Iris pigment epithelial cell (primary cell): ENCODE measurements at places on chromosomes 13 and 19.

DNA sequence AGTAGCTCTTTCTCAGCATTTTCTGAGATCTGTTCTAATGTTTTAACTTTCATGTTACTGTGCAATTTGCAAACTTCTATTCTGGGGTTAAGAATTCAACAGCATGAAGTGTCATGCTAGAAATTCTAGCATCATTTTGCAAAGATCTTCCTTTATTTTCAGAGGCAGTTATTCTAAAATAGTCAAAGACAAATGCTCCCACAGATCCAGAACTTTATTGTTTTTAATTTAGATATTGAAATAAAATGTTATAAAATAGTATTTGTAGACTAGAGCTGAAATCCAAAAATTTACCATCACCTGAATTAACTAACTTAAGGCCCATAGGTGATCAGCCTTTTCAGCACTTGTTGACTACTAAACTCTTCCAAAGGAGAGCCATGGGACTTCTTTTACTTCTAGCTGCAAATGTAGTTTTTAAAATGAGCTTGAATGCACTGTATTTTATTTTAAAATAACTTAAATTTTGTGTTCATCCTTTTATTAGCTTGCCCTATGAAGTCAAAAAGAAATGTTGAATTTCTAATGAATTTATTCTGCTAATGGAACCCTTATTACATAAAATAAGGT lies 3.2 kb downstream of the MAB21L1 start:
- no peak for DNase-seq

DNA sequence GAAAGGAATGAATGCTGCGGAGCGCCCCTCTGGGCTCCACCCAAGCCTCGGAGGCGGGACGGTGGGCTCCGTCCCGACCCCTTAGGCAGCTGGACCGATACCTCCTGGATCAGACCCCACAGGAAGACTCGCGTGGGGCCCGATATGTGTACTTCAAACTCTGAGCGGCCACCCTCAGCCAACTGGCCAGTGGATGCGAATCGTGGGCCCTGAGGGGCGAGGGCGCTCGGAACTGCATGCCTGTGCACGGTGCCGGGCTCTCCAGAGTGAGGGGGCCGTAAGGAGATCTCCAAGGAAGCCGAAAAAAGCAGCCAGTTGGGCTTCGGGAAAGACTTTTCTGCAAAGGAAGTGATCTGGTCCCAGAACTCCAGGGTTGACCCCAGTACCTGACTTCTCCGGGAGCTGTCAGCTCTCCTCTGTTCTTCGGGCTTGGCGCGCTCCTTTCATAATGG lies 8.6 kb downstream of the PDX1 start:
- no peak for DNase-seq

GRCh38 chr19:5017235-5017634 lies 48.3 kb downstream of the KDM4B start:
- peak; percentile 26 for DNase-seq

DNA sequence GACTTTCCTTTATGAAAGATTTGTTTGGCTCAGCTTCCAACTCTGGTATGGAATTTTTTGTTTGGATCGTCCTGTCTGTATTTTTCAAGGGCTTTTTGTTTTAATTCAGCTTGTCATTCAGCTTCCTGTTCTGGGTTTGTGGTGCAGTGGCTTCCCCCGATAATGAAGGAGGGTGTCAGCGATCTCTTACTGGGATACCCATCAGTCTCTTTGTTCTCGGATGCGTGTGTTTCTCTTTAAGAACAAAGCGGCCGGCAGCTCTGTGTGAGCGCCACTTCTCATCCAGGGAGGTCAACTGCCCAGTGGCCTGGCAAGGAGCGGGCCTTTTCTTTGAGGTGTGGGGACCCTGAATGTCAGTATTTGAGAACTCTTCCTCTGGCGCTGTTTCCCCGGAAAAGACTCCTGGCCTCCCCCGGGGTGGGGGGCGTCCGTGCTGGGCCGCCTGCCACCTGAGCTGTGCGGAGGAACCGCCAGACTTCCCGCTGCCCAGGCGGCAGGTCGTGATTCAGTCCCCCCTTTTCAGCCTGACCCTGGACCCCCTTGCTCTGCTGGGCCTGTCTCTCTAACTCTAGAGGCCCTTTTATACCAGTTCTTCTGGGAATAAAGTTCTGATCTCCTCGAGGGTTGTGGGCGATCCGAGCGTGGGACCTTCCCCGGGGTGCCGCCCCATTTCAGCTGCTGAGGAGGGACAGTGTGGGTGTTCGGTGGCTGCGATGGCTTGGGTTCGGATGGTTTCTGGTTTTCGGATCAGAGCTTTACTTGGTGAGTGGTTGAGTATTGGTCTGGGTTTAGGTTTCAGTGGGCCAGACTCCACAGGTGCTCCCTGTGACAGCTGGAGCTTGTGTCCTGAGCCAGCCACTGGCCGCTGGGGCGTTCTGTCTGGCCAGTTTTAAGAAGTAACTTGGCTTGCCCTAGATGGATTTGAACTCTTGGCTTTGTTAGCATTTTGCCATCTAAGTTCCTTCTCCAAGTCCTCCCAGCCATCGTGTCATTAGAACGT lies 3.4 kb downstream of the SF3A2 start:
- DNase-seq, result peak; percentile 61

DNA sequence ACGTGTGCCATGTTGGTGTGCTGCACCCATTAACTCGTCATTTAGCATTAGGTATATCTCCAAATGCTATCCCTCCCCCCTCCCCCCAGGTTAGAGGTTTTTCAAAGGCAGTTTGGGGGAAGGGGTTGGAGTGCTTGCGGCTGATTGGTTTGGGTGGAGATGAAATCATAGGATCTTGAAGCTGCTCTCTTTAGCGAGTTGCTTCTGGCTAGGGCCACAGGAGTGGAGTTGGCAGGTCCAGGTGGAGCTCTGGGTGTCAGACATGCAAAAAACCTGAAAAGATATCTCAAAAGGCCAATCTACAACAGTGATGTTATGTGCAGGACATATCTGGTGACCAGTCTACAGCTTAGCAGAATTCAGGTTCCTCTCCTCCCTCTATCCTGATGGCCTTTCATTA lies 32.6 kb upstream of the CXCL17 start:
- DNase-seq, result no peak

- DNase-seq, result no peak
These were observed 106.3 kb downstream of the ZAR1L start for GRCh38 chr13:32208860-32209259.

DNA sequence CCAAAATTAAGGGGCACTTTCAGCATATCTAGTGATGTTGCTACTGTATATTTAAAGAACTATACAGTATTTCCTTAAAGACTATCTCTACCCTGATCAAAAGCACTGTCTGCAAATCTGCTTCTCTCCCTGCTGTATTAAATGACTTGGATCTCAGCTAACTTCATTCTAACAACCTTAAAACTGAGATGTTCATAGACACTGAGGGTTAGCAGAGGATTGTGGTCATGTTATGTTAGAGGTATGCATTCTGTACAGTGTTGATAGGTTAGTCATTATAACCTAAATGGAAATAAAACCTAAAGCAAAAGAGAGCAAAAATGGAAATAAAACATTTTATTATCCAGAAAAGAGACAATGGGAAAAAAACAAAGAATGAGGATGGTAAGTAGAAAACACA lies 9.9 kb downstream of the GPR183 start:
- DNase-seq, result peak; percentile 50

DNA sequence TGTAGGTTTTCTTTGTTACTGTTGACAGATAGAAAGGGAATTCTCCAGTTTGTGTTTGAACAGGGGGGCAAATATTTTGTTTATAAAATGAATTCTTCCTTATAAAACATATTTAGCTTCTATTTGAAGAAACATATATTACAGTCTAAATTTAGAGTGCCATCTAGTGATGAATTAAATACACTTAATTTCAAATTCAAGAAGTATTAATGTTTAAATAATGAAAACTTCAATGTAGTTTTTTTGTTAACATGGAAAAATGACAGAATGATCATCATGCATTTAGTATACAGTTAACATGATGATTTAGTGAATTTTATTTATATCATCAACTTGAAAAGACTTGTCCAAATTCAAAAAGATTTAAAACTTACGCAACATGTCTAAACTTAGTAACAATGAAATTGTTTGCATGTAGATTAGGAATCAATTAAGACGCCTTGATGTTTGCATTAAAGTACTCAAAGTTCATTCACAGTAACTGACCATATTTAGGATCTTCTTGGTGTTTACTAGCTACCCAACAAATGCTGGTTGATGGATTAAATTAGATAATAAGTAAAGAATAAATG lies 765.9 kb upstream of the SLITRK1 start:
- DNase-seq, result no peak

DNA sequence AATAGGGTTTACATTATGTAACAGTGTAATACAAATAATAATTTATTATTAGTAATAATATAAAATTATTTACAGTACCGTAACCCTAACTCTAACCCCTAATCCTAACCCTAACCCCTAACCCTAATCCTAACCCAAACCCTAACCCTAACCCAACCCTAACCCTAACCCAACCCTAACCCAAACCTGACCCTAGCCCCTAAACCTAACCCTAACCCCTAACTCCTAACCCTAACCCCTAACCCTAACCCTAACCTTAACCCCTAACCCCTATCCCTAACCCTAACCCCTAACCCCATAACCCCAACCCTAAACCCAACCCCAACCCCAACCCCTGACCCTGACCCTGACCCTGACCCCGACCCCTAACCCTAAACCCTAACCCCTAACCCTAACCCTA lies 45.7 kb downstream of the PLPP2 start:
- DNase-seq, result no peak

- DNase-seq, result no peak
These were observed 9.6 kb downstream of the ZIC2 start for GRCh38 chr13:99991013-99991827.

DNA sequence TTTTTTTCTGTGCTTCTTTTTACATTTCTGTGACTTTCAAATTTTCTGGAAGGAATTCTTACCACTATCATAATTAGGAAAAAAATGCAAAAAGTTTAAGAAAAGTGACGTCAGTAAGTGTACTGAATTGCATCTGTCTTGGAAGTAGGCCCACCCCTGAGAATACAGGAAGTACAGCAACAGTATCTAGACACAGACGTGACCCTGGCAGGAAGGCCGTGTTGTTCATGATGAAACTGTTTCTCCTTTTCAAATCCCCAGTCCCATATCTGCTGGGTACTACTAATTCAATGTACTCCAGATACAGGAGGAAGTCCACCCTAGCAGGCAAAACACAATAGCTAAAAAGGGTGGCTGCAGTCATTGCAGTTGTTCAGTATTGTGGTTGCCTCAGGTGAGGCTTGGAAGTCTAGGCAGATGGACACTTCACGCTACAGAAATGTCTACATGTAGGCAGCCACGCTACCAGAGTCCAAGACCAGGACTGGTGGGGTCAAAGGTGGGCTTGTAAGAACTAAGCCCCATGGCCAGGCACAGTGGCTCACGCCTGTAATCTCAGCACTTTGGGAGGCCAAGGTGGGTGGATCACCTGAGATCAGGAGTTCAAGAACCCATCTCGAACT lies 49.6 kb upstream of the MED4 start:
- DNase-seq, result peak; percentile 63

GRCh38 chr19:46124638-46125115 lies at the start of gene IGFL3:
Gene IGFL3 (minus strand): TSS chr19:46124688. CDS start chr19:46124649, 39 bp downstream.
- peak; percentile 54 for DNase-seq

DNA sequence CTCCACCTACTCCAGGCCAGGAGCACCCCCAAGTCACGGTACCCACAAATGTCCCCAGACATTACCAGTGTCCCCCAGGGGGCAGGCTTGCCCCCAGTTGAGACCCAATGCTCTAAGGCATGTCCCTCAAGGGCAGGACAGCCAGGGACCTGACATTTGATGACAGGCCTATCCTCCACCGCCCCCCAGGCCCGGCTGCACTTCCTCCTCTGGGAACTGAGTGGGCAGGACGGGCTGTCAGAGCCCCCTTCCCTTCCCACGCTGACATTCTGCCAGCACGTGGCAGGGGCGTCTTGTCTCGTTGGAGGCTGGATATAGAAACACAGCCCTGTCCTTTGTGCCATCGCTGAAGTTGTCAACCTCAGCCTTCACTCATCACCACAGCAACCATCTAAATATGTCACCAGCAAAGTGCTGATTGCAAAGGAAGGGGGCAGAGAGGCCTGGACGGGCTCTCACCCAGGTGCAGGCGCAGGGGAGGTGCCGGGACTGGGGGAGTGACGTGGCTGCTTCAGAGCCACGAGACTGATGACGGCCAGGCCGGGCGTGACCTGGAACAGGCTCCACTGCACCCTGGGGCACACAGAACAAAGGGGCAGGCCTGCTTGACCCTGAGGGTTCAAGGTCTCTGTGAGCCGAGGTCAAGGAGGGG lies 38.4 kb downstream of the GNG7 start:
- no peak for DNase-seq

DNA sequence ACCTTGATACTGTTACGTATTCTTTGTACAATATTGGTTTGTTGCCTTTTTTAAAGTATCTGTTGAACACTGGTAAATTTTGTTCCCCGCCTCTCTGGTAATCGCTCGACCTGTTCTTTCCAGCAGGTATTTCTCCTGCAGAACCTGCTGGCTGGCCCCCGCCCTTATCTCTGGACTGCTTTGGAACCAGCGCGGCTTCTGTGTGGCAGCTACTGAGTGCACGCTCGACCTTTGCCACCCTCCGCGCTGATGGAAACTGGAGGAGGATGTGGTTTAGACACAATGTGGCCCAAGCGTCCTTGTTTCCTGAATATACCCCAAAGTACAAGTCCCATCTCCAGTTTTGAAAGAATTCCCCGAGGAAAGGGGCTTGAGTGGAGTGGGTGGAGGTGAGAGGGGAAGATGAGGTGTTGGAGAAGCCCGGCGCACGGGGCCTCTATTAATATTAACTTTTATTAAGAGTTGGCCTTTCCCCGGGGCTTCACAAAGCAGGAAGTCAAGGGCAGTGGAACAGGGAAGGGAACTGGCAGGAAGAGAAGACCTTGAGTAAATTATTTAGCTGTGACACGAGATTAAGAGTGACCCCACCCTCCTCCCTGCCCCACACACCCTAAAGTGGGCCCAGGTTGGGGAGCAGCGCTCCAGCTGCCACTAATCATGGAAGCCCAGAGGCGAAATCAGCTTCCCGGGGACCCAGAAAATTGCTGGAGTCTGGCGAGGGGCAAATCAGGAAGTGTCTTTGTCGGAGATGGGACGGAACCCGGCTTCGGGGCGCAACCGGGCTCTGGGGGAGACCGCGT lies 16.0 kb downstream of the CDX2 start:
- DNase-seq, result no peak

DNA sequence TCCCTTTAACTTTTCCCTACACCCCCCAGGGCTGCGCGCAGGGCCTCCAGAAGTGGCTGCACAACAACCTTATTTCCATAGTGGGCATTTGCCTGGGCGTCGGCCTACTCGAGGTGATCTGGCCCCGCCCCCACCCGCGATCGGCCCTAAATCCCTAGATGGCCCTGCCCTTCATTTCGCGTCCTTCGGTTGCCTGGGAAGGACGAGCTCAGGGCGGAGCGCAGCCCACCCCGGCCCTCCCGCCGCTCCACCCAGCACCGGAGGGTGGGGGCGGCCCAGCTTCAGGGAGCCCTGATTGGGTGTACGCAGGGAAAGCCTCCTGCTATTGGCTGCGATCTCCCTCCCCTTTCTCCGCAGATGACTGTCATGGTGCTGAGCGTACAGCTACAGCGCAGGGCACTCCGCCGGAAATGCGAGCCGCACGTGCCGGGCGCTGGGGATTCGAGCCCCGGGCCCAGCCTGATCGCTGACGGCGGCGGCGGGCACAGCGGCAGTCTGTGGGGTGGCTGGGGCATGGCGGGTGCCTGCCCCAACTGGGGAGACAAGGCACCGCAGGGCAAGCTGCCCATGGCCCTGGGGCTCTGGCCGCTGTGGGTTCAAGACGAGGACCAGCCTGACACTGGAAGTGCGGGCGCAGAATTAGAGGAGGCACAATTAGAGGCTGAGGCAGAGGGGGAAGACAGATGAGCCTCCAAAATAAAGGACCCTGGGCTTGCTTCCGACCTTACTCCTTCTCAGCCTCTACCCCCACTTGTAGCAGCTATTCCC lies 4.3 kb downstream of the CD37 start:
- peak; percentile 95 for DNase-seq

GRCh38 chr19:2552859-2553258 lies 76.9 kb downstream of the GADD45B start:
- no peak for DNase-seq

GRCh38 chr19:38047049-38047438 lies 140.0 kb downstream of the SIPA1L3 start:
- no peak for DNase-seq
